ENCODE measurements at places on chromosomes 2 and 18. TPM values are rescaled to one million over a fixed set of nuclear protein-coding genes. Genes with fewer than 3 reads are reported as not detected.

- no peak for DNase-seq
Observed at GRCh38 chr2:182404975-182405561, 21.8 kb downstream of the PDE1A start.

Gene FOXD4L1
- total RNA-seq = 0.80 TPM

Gene AQP12B
- not detected for total RNA-seq

Gene ASTL
- not detected for total RNA-seq

- peak; percentile 45 for DNase-seq
Observed at GRCh38 chr2:231530099-231531011, at the start of gene NMUR1. NMUR1 (minus strand) TSS chr2:231530445; CDS start chr2:231530361, 84 bp downstream.

DNA sequence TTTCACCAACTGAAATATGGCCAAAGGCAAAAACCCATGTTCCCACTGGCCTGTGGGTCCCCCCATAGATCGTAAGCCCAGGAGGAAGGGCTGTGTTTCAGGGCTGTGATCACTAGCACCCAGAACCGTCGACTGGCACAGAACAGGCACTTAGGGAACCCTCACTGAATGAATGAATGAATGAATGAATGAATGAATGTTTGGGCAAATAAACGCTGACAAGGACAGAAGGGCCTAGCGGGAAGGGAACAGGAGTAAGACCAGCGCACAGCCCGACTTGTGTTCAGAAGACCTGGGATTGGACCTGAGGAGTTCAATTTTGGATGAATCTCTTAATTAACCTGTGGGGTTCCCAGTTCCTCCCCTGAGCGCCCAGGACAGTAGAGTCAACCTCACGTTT, 76.2 kb downstream of the TPO start:
- no peak for DNase-seq

DNA sequence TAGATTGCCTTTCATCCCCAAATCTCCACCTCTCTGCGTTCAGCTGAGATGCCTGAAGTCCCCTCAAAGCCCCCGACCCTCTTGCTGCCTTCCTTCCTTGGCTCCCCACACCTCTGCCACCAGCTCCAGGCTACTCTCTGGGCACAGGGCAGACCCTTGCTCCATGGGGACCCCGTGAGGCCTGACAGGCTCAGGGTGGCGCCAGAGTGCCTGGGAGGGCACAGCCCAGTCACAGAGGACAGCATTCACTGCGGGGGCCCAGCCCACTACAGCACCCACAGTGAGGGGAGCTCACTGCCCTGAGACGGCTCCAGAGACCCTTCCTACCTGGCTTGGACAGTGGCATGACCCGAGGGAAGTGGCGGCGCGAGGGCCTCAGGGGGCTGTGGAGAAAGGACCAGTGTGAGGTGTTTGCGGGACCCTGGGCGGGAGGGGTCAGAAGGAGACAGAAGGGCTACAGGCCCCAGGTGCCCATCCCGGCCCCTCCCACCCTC, 51.0 kb downstream of the AQP12A start:
- DNase-seq = no peak

- no peak for DNase-seq
Observed at GRCh38 chr2:233831861-233832260, 22.5 kb downstream of the HJURP start.

DNA sequence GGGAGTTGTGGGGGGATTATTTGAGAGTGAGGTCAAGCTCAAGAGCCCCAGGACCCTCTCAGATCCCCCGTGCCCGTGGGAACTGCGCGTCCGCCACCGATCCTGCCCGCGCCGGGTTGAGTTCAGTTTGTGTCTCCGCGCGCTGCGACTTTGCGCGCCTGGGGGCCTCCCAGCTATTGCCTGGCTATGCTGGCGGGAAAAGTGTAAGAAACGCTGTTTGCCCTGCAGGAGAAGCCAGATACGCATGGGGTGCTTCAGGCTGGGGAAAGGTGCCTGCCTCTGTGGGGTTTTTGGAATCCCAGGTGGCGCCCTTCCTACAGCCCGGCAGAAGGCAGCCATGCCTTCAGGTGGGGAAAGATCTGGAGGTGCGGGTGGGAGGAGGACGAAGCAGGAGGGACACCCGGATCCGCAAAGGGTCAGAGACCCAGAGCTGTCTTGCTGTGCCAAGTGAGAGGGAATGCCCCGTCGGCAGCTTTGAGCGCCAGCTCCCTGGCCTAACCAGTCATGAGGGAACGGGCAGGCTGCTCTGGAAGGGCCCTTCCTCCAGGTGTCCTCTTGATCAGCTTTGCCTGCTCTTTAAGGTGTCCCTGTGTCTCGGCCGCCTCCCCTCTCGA, 22.5 kb downstream of the TEX44 start:
- DNase-seq = peak; percentile 27

All from OCI-LY7 (cell line).